ENCODE measurements at places on chromosomes 3 and 15.

GRCh38 chr15:75198560-75199356, 2.9 kb upstream of the C15orf39 start:
- DNase-seq: peak; percentile 57

GRCh38 chr3:148728753-148729152, 31.1 kb downstream of the AGTR1 start:
- DNase-seq: no peak

DNA sequence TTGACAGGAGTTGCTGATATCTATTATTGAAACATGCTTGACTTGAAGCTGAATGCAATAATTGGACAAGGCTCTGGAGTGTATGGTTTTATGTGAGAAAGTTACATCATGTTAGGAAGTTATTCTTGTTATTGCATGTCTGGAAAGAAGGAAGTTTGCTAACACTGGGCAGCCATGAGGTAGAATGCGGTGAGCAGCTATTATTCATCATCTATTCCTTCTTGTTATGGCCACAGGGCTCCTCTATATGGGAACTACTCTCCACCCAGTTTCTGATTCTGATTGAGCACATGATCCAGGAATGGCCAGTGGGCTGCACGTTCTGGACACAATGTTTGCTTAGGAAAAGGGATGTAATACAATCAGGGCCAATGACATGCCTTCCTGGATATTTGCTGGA, 37.8 kb upstream of the SCN5A start:
- no peak for DNase-seq

GRCh38 chr3:152480282-152480953, 211.7 kb downstream of the MBNL1 start:
- no peak for DNase-seq

DNA sequence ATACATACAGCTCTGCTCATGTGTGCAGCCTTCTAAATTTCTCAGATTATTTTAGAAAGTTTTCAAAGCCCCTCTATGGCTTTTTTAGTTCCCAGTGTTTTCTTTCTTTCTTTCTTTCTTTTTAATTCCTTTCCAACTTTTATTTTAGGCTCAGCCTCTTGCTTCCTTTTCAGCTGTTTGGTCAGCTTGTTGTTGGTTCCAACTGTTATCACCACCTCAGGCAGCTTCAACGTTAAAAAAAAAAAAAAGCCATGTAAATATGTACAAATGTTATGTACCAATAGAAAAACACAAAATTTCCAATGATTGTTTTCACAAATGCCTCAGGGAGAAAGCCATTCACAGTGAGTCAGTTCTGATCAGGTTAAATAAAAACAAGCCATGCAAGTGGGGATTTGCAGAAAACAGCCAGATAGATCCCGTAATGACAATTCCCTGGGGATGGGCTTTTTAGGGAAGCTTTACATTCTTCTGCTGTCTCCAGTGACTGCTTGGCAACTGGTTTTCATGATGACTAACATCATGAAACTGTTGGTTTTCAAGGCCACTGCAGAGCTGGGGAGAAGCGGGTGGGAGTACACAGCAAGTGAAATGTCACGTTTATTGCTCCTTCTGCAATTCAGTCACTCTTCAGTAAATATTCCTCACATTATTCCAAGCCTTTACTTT, 908.4 kb downstream of the EPHA3 start:
- no peak for DNase-seq

DNA sequence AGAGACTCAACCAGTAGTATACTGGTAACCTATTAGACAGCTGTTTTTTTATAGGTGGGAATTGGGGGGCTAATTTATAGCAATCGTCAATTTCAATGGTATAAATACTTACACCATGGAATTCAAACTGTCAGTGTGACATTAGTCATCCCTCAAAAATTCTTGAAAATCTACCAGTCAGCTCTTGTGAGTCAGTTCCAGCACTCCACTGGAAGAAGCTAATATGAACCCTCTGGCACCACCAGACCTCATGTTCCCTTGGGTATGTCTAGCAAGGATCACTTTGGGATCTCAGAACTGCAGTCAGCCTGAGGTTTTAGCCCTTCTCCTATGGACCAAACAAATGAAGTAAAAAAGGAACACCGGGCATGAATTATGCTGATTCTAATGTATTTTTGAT, 11.8 kb upstream of the UACA start:
- no peak for DNase-seq

DNA sequence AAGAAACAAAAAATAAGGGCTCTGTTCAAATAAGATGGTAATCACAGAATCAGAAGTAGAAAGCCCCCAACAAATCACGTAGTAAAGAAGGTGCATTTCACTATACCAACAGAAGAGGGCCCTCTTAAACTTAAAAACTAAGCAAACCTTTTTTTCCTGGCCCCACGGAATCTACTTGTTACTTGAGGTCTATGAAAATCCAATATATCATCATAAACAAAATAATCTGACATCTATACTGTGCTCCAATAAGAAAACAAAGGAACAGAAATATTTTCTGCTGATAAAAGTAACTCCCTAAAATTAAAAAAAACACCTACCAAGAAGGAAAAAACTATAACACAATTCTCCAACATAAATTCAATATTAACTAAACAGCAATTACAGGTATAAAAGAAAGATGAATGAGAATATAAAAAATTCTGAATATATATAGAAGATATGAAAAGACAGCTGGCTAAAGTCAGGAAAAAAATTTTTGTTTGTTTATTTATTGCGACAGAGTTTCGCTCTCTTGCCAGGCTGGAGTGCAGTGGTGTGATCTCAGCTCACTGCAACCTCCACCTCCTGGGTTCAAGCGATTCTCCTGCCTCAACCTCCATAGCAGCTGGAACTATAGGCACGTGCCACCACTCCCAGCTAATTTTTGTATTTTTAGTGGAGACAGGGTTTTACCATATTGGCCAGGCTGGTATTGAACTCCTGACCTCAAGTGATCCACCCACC, 81.8 kb downstream of the CLASP2 start:
- peak; percentile 52 for DNase-seq

- DNase-seq: no peak
These were observed 83.5 kb downstream of the SSR3 start for GRCh38 chr3:156471431-156471830.

GRCh38 chr3:10667269-10667668, 148.8 kb upstream of the SLC6A11 start:
- DNase-seq: no peak

- no peak for DNase-seq
These were observed 3.0 kb downstream of the FAM219B start for GRCh38 chr15:74903676-74904075.

DNA sequence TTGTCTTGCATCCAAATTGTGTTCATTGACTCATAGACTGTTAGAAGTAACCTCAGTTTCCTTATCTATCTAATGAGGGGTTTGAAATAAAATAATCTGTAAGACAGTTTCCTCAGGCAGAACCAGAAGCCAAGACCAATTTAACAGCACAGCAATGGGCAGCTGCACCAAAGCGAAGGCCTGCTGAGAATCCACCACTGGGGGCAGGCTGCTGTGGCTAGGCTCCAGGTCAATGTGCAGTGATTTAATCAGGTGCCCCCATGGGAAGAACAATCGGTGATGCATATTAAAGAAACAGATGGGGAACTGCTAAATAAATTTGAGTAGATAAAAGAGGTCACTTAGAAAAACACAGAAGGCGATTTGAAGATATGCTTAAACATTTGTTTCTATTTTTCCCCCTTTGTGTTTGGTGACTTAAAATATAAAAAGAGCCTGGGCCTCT, 28.0 kb upstream of the TMOD3 start:
- no peak for DNase-seq

GRCh38 chr3:100971798-100972197, 21.4 kb downstream of the ABI3BP start:
- no peak for DNase-seq

GRCh38 chr3:170749765-170750477, 120.1 kb downstream of the RPL22L1 start:
- no peak for DNase-seq

GRCh38 chr3:126580746-126581145, 22.0 kb upstream of the C3orf22 start:
- DNase-seq: no peak

DNA sequence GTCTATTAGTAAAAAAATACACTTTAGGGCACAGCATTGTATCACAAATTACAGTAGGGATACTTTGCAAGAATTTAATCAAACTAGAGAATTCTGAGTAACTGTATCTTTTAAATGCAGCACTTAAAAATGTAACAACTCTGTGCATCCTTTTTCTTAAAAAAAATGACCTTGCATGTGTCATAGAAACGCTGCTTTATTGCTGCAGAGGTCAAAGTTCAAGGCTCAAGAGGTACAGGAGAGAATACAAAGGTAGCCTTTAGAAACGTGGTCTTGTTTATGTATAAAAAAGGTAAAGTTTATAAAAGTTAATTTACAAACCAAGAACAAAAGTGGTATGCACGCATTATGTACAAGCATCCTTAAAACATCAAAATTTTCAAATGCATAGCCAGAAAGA, 122.0 kb downstream of the TJP1 start:
- no peak for DNase-seq

DNA sequence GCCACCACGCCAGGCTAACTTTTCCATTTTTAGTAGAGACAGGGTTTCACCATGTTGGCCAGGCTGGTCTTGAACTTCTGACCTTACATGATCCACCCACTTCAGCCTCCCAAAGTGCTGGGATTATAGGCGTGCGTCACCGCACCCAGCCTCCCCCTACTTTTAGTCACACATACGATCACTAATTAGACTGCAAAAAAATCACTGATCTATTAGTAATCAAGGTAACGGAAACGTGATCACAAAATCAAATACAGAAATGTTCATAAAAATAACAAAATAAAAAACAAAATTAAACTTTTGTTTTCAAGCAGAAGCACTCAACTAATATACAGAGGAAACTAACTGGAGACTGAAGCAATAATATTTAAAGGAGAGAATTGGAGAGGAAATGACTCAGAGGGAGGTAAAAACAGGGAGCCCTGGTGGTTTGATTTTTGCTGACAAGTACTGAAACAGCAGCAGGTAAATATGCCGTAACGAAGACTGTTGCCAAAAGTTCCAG, 4.6 kb downstream of the WDR53 start:
- peak; percentile 62 for DNase-seq

DNA sequence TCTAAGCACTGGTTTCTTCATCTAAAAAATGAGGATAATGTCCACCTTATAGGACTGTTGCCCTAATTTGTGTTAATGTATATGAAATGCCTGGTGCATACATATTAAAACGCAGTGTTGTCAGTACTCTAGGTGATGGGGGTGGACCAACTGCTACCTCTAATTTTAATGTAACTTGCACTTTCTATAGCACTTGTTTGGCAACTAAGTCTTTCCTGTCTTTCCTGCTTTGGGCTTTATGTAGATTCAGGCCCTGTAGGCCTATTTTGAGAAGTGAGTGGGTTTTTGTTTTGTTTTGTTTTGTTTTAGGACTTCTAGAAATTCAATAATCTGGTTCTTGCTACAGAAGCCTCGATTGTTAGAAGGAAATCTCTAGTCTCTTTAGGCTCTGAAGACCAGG, 21.2 kb downstream of the SLC7A14 start:
- no peak for DNase-seq

- DNase-seq: no peak
These were observed 109.2 kb downstream of the EEFSEC start for GRCh38 chr3:128262457-128262856.

GRCh38 chr3:105759442-105760078, 109.3 kb downstream of the CBLB start:
- no peak for DNase-seq

GRCh38 chr3:142999881-143000280, 1.5 kb upstream of the U2SURP start:
- no peak for DNase-seq

DNA sequence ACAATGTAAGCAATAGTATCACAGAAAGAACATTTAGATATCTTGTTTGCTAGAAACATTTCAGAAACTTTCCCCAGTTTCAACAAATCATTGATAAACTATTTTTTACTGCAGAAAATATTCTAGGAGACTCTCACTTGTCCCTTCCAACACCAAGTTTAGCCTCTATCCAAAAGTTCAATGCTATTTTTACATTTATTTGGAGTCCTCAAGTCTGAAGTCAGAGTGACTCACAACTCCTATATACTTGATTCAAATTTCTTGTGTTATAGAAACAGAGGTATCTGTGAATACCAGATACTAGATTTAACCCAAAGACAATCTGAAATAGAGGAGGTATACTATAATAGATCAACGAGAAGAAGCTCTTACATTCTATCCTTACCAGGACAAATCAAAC, 49.6 kb downstream of the RFX7 start:
- no peak for DNase-seq

DNA sequence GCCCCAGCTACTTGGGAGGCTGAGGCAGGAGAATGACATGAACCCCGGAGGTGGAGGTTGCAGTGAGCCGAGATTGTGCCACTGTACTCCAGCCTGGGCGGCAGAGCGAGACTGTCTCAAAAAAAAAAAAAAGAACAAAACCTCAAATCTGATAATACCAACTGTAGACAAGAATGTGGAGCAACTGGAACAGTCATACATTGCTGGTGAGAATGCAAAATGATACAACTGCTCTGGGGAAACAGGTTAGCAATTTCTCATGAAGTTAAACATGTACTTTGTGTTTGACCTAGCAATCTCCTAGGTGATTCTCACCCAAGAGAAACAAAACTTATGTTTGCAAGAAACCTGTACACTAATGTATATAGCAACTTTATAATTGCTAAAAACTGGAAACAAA, 4.4 kb upstream of the VHL start:
- DNase-seq: no peak
